Fibroblast of pulmonary artery (primary cell): ENCODE measurements at places on chromosomes 12 and 14.

DNA sequence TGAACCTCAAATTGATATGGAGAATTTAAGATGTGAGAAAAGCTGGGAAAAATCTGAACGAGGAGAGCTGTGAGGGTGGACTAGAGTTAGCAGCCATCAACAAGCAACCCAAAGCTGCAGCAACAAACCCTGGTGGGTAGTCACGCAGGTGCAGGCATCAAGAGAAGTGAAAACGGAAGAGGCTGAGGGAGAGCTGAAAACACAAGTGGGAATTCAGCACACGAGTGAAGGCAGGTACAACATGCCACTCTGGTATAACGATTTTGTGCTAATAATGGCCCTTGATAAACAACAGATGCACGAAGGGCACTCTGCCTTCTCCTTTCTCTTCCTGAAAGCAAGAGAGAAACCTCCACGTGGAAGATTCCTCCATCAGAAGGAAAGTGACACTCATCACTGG, 11.5 kb downstream of the TCL1B start:
- no peak for DNase-seq

- no peak for DNase-seq
Measured at GRCh38 chr12:57590479-57590863, 521 bp upstream of the PIP4K2C start.

DNA sequence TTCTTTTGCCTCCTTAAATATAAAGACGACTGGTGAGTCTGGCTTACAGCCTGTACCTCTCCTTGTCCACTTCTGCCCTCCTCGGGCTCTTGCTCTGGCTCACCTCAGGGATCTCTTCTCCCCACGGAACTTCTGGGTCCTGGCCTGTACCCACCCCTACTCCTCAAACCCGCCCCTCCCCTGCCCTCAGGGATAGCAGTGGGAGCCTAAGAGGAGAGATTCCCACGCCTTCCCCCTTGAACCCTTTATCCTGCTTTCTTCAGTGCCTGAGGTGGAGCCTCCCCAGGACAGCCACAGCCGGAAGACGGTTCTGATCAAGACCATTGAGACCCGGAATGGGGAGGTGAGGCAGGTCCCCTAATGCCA, 2.7 kb downstream of the PRPH start:
- no peak for DNase-seq

GRCh38 chr12:56781726-56782125, 18.6 kb downstream of the HSD17B6 start:
- DNase-seq = no peak

DNA sequence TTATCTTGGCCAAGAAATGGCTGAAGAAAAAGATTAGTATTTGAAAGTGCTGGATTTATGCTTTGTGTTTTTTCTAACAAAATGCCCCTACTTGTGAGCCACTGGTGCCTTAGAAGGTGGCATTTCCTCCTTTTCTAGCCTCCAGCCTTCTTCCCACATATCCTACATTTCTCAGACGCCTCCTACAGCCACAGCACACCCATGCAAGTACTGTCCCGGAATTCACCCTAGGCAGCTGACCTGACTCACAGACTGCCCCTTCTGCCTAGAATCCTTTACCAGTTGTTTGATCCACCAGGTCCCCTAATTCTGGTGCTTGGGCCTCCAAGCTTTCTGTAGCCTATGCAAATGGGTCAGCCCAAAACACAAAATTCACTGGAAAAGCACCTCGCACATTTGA, 166.0 kb downstream of the FOXN3 start:
- peak; percentile 18 for DNase-seq

GRCh38 chr14:20468764-20469241, 403 bp upstream of the PNP start:
- DNase-seq = no peak

DNA sequence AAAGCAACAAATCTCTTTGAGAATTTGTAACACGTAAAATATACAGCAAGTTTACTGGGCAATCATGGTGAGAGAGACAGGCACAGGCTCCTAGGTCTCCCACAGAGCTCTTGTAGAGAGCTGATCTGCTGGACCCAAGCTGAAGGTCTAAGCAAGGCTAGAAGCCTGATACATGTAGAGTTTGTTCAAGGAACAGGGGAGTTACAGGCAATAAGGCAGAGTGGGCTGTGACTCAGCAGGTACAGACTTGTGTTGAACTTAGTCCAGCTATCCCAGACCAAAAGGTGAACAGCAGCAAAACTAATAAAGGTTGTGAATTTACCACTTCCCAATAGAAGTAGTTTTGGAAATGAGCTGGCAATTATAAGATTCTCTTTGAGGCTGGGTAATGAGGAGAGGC, 273.6 kb downstream of the GRIN2B start:
- no peak for DNase-seq
